ENCODE measurements at places on chromosomes 11 and 22. TPM values are rescaled to one million over a fixed set of nuclear protein-coding genes. Genes with fewer than 3 reads are reported as not detected.
A peak's percentile ranks its signal among the peaks of the same experiment; 100 is the strongest.

DNA sequence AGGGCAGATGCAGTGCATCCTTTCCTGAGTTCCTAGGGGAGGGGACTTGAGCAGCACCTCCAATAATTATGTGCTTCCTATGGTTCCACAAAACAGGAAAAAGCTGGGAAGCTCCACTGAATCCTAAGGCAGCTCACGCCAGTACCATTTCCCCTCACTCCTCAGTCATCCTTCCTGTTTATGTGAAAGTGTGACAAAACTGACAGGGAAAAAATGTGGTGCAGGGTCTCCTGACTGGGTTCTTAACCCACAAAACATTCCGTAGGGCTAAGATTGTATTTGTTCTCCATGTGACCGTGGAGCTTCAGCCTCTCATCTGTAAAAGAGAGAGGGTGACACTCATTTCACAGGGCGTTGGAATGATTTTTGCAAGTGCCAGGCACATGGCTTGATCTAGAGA lies 12.2 kb upstream of the LYVE1 start:
- no peak for DNase-seq

DNA sequence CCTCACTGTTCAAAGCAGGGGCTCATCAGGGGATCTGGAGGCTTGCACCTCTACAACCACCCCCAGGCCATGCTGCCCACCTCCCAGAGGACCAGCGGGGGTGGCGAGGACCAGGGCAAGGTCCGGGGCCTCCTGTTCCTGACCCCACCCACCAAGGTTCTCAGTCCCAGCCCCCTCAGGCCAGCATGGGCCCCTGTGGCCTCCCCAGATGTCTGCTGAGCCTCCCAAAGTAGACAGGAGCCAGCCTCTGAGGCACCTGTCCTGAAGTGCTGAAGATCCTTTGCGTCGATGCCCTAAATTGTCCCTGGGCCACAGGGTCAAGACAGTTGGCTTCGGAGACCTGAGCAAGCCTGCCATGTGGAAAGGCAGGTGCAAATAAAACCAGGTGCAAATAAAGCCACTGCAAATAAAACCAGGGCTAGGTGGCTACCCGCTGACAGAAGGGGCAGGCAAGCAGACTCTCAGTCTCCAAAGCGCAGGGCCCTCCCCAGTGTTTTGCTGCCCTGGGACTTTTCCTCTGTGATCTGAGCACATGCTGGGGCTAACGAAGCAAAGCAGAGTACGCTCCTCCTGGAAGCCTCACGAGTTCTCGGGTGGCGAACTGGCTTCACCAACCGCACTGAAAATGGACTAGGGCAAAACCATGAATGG lies 22.4 kb upstream of the ARFGAP3 start:
- no peak for DNase-seq

GRCh38 chr11:12221051-12221535 lies 110.7 kb downstream of the MICAL2 start:
- DNase-seq = no peak

- DNase-seq = no peak
Observed at GRCh38 chr22:22818861-22819855, 68.5 kb upstream of the IGLL5 start.

DNA sequence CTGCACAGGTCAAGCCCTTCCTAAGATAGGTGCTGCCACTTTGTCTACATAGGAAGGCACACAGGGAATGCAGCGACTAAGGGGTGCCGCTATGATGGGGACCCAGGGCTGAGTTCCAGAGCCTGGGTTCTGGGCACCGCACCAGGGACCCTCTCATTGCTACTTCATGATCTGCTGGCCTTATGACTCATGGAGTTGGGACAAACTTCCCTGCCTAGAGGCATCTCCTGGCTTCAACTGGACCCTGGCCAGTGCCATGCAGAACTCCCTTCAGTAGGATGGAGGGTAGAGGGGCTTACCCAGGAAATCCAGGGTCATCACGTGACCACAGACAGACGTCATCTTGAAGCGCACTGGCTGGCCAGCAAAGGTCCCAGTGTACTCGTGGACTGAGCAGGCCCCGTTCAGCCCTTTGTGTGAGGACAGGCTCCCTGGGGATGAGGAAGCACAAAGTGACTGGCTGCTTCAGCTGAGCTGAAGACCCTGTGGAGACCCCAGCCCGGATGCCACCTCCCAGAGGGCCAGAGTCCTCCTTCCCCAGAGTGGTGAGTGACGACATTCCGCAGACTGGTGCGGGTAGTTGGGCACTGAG lies 8.4 kb downstream of the TOP3B start:
- no peak for DNase-seq

DNA sequence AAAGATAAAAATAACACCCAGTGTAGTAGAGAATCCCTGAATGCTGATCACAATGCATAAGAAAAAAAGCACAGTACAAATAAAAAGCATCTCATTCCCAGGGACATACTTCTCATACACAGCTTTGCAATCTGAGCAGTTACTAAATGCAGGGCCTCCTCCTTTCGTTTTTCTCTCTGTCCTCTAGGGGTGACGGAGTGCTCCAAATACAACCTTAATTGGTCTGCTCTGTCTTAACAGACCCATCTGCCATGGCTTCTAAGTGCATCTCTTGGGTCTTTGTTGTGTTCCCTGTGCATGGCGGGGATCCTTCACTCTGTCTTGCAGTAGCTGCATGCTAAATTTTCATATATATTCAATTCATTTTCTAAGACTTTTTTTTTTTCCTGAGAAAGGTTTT lies 1114.2 kb upstream of the RAG2 start:
- DNase-seq = peak; percentile 15

GRCh38 chr11:76077575-76078150 lies 128.6 kb downstream of the WNT11 start:
- DNase-seq = peak; percentile 21

- no peak for DNase-seq
Observed at GRCh38 chr22:38112381-38112780, 1.9 kb upstream of the BAIAP2L2 start.

DNA sequence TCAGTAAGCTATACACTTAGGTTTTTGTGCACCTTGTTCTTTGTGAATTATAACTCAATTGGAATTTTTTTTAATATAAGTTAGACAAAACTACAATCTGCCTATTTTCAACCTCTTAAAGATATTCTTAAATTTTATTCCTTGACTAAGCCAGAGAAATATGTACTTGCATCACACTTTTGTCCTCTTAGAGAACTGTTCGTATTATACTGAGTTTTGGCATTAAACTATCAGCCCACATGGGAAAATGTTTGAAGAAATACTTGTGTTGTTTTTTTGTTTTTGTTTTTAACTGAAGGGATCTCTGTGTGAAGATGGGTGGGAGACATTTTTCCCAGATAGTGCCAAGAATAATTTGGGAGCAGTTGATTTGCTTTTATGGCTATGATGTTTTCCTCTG lies 25.3 kb downstream of the CEP295 start:
- peak; percentile 66 for DNase-seq

- DNase-seq = no peak
Observed at GRCh38 chr22:43831561-43832392, 19.7 kb upstream of the EFCAB6 start.

GRCh38 chr11:44505581-44506054 lies 59.8 kb upstream of the CD82 start:
- peak; percentile 47 for DNase-seq

GRCh38 chr11:132853886-132854285 lies 678.4 kb downstream of the OPCML start:
- no peak for DNase-seq

DNA sequence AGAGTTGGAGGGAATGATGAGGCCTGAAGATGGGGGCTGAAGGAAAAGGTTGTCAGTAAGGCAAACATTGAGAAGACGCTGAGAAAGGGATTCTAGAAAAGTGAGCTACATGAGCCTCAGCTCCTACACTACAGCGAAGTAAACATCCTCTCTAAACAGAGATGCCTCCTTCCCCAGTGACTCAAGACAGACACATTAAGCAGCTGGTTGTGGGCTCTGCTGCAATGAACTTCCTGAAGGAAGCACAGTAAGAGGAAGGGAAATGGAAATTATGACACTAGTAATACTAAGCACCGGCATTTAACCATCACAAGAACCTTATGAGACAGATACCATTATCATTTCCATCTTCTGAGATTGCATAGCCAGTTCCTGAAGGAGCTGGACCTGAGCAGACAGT lies 190.5 kb downstream of the C11orf87 start:
- DNase-seq = no peak

DNA sequence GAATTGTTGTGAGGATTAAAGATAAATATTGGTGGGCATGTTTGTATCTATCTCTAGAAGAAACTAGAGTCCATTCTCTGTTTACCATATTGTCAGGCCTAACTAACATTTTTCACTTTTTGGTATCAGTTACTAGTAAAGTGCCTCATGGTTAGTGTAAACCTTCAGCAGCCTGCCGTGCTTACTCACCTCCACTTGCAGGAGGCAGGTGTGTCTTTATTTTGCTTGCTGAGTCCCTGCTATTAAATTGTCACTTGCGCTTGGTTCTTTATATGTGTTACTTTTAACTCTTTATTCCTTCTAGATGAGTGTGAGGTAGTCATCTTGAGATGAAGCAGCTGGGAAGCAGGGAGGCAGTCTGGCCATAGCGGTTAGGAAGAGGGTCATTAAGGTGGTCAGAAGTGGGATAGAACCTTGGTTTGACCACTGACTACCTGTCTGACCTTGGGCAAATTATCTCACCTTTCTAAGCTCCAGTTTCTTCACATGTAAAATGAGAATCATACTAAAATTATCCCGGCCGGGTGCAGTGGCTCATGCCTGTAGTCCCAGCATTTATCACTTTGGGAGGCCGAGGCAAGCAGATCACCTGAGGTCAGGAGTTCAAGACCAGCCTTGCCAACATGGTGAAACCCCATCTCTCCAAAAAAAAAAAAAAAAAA lies 21.2 kb downstream of the PPP6R3 start:
- DNase-seq = no peak

DNA sequence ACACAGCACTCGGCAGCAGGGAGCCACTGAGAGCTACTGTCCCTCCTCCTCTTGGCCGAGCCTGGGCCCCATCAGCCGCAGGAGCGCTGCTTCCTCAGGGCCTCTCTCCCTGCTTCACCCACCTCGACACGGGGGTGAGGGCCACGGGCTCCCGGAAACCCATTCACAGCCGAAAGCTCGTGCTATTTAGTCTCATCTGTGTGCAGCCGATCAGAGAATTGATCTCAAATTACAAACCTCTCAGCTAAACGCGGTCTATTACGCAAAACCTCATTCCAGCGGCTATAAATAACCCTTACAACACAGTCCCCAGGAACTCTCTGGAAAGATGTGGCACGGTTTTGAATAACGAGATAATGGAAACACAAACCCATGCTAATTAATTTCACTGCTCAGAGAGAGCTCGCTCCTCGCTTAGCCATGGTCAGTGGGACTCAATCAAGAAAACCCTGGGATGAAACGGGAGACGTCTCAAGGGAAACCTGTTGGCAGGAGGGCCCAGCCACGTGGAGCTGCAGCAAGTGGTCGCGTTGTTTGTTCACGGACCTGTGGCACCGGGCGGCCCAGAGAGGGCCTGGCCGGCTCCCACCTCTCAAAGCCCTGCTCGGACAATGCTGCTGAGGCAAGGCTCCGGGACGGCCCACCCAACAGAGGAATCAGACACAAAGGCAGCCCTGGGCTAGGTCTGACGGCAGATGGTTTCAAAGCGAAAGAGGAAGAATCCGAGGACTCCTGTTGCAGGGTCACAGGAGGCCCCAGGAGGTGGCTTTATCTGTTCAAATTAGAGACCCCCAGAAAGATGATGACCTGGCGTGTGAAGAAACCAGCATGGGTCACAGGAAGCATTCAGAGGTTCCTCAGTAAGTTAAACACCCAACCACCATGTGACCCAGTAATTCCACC lies 210.5 kb downstream of the CTTN start:
- DNase-seq = peak; percentile 34

GRCh38 chr22:37747080-37747714 lies 50.3 kb downstream of the TRIOBP start:
- DNase-seq = peak; percentile 48

DNA sequence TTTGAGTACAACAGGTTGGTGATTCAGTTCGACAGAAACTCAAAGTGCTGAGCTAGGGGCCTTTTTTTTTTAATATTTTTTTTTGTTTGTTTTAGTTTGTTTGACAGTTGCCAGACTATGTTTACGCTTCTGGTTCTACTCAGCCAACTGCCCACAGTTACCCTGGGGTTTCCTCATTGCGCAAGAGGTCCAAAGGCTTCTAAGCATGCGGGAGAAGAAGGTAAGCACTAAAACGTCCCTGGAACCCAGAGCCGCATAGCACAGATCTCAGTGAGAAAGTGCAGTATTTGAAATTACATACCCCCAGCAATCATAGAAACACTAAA lies 649 bp downstream of the PRRG4 start:
- DNase-seq = no peak

DNA sequence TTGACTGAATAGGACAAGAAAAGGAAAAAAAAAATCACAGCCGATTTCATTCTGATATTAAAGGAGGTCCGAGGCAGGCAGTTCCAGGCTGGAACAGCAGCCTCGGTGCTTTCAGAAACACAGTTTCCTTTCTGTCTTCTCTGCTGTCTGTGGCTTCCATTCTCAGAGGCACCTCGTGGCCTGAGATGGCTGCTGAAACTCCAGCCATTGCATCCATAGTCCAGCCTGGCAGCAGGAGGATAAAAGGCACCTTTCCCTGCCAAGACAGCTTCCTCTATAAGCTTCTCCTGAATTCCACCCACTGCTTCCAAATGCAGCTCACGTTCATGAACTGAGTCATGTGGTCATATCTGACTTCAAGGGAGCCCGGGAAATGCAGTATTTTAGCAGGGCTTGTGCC lies 390.5 kb downstream of the TBC1D22A start:
- peak; percentile 29 for DNase-seq

- DNase-seq = no peak
Observed at GRCh38 chr11:35418282-35419183, 825 bp downstream of the SLC1A2 start.

DNA sequence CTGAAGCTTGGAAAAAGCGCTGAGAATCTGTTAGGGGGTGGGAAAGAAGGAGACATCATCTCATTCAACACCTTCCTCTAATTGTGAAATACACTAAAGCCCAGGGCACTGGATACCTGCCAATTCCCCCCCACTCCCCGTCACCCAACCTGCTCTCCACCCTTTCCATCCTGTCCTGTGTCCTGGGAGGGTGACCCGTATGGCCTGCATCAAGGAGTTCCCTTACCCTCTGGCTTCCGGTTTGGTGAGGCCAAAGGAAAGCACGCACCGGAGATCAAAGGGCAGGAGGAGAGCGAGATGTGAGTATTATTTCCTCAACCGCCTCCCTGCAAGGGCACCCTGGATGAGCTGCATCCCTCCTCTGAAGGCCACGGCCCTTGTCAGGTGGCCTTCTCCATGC lies 65.0 kb upstream of the PTPRJ start:
- DNase-seq = no peak

GRCh38 chr11:93330446-93330984 lies at the start of gene DEUP1:
TSS of gene DEUP1 (plus strand) at chr11:93330742. CDS start at chr11:93332260, 1,518 bp downstream.
- DNase-seq = no peak

DNA sequence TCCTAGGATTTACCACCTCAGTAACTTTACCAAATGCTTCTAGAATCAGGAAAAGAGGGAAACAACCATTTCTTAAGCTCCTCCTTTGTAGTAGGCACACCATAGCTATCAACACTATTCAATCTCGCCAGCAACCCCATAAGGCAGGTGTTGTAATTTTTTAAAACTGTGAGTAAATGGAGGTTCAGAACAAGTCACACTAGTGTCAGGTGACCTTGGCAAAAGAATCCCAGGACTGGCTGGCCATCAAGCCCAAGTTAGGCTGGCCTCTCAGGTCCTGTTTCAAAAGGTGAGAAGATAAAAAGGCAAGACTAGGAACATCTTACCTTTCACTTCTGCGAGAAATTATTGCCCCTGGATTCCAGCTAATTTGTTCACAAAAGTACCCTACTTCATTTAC lies 713 bp downstream of the TOP3B start:
- no peak for DNase-seq

Gene PEX26
- total RNA-seq = 26.1 TPM

Gene RCOR2
- total RNA-seq = 3.3 TPM

Gene TEAD1
- total RNA-seq = 131 TPM

Gene ASRGL1
- 0.98 TPM for total RNA-seq

Gene SCGB1A1
- total RNA-seq = not detected

Gene GTSE1
- 13.4 TPM for total RNA-seq

Data from fibroblast of the aortic adventitia (primary cell).